ENCODE measurements at places on chromosomes 4 and X.

DNA sequence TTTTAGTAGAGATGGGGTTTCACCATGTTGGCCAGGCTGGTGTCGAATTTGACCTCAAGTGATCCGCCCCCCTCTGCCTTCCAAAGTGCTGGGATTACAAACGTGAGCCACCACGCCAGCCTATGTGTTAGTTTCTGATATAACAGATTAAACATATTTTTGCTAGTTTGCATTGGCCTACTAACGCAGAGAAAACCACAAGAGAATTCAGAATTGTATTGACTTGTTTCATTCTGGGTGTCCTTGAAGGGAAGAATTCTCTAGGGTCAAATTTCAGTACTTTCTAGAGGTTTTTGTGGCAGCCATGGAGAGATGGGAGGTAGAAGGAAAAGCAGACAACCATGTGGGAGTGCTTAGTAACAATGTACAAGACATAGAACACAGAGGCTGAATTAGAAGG is 46.1 kb upstream of the BMPR1B start:
- no peak for DNase-seq

DNA sequence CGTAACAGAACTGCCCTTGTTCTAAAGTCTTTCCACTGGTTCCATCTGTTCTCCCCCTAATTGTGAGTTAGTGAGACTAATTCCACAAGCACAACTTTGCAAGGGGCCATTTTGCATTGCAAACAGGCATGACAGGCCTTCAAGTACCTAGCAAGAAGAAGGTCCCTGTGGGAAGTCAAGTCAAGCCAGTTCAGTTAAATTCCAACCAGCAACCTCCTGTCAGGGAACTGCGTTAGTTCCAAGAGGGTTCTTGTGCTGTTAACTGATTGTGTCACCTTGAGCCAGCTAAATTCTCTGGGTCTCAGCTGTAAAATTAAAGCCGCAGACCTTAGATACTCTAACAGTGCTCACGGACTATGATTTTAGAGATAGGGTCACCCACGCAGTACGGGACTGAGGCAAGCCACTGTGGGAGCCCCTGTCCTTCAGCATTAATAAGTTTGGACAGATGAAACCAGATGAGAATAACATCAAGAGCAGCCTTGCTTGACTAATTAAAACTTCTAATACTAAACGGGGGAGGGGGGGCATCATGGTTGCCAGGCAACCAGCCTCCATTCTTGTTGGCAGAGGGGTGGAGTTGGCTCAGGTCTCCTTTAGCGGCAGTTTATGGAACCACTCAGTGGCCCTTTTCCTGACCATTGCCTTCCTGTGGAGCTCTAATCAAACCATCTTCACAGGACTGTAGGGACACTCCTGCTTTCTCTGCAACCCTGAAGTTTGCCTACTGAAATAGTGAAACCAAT is 24.1 kb upstream of the TMEM150C start:
- DNase-seq: no peak

DNA sequence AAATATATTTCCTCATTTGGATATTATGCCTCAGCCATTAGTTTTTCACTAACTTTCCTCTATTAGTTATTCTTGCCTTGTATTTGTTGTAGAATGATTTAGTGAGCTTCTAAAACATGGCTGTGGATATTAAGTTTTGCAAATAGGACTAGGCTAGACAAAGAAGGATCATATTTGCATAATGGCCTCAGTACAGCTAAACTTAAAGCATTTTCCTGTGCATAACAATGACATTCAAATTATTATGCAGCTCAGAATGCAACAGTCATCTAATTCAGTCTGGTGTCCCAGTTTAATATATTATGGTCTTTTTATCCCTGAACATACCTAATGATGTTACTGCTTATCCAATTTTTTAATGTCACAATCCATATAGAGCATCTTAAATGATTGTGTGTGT is 155.3 kb upstream of the DDIT4L start:
- no peak for DNase-seq

DNA sequence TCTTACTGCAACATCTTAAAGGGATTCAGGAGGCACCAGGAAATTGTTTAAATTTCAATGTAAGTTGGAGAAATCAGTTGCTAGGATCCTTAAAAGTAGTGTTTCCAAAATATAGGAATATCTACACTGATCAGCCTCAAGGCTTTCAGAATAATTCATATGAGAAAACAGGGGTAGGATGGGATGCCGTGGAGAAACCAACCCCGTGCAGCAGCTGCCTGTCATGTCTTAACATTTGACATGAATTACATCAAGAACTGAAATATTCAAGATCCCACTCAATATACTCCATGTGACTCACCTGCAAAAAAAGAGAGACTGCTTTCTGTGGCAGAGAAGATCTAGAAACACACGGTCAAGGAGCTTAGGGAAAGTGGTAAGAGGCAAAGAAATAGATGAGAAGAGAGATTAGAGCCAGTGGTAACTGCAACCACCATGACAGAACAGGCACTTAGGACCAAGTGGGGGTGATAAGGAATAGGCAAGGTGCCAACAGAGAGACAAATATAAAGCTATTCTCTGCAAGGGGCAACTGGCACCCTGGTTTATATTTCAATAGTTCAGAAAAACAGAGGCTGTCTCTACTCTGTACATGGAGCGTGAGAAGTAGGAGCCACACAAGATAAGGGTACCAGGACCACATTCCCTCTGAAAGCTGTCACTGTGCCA is 64.0 kb downstream of the SLC39A8 start:
- no peak for DNase-seq

DNA sequence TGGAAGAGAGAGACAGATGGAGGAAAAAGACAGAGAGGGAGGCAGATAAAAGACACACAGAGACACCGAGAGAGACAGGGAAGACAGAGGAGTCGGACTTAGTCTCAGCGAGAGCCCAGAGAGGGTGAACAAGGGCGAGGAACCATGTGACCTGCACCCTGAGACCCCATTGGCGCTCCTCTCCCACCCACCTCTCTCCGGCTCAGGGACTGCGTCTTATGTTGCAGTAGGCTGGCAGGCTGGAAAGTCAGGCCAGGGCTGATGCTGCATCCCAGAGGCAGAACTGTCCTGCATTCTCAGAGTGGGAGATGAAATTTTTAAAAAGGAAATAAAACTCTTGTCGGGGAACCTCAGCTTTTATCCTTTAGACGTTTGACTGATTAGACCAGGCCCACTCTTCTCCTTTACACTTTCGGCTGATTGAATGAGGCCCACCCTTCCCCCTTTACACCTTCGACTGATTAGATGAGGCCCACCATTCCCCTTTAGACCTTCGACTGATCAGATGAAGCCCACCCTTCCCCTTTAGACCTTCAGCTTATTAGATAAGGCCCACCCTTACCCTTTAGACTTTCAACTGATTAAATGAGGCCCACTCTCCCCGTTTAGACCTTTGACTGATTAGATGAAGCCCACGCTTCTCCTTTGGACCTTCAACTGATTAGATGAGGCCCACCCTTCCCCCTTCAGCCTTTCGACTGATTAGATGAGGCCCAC is 29.5 kb upstream of the IL3RA start:
- DNase-seq: no peak

DNA sequence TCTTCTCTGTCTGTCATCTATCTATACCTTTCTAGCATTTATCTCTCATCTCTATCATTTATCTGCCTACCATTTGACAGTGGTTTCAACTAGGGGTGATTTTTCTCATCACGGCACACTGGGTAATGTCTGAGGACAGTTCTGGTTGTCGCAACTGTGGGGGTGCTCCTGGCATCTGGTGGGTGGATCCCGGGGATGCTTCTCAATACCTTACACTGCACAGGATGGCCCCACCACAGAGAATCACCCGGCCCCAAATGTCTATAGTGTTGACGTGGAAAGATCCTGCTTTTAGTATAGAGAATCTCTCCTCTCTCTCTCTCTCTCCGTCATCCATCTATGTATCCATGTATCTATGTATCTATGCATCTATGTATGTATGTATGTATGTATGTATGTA is 7.2 kb downstream of the P2RY8 start:
- peak; percentile 34 for DNase-seq

GRCh38 chr4:9913846-9914245 is 107.5 kb downstream of the SLC2A9 start:
- no peak for DNase-seq

DNA sequence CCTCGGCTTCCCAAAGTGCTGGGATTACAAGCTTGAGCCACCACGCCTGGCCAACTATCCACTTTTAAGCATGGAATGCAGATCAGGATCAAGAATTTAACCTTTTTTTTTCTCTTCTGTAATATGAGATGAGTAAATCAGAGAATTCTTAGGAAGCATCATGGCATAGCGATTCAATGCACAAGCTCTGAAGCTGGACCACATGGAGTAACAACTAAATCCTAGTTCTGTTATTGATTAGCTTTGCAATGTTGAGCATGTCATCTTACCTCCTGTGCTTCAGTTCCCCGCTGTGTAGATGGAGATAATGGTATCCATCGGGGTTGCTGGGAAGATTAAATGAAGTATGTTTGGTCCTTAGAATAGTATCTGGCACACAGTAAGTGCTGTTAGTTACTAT is 1.9 kb upstream of the SNX25 start:
- DNase-seq: no peak

GRCh38 chrX:41723826-41724225 is at the start of gene GPR82:
Gene GPR82, plus strand, starts transcription at chrX:41724181. Its CDS starts 2,846 bp downstream, at chrX:41727027.
- DNase-seq: no peak

DNA sequence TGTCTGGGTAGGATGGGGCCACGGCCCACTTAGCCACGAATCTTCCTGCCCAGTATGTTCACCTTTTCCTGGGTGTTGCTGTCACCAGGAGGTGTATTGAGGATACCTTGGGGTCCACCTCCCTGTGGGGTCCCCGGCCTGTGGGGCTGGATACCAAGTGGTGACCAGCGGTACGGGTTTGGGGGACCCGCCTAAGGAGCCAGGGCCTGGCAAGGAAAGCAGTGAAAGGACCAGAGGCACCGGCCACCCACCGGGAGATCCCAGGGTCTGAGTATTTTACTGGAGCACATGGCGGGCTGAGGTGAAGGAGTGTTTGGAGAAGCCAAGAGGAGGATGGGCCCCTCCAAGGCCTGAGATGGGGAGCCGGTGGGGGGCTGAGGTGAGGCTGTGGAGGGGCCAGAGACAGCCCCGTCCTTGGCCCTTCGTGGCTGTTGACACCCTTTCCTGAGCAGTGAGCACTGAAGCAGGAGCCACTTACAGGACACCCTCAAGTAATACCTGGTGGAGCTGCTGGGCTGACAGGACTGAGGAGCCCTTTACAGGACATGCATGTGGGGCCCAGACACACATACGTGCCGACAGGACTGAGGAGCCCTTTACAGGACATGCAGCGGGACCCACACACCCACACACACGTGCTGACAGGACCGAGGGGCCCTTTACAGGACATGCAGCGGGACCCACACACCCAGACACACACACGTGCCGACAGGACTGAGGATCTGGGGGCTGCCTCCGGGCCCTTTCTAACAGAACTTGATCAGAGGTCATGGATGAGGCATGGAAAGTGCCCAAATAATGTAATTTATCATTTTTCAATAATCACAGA is 38.4 kb downstream of the TMEM271 start:
- DNase-seq: no peak

- DNase-seq: no peak
Measured at GRCh38 chr4:89506866-89507491, 199.4 kb upstream of the GPRIN3 start.

GRCh38 chrX:103774070-103774642 is 2.5 kb upstream of the PLP1 start:
- DNase-seq: no peak

DNA sequence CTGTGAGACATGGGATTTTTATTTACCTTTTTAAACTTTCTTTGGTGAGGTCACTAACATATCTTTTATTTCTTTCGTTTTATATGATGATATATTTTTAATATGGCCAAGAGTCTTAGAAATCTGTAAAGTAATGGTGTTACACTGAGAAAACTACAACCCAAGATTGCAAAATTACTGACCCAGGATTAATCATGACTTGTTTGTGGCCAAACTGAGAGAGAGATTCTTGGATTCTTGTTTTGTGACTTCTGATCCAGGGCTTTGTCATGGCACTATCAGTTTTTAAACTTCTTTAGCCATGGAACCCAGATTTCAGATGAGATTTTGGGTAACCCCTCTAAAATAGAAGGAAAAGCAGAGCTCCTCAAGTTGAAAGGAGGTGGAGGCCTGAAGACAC is 42.0 kb downstream of the SGMS2 start:
- DNase-seq: no peak

GRCh38 chr4:25163196-25163595 is 2.9 kb upstream of the SEPSECS start:
- no peak for DNase-seq

DNA sequence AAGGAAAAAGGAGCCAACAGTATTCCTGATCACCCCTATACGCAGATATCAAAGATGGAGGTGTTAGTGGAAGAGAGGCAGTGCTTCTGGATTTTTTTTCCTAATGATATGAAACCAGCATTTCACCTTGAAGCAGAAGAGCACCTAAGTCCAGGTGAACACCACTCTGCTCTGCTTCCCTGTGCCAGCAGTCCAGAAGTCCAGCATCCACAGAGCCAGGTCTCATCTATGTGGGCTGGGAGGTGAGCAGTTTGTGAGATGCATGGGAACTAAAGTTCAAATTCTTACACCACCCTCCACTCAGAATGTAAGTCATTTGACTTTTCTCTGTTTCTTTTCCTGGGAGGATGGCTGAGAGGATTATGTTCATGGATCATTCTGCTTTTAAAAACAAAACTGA is 202.6 kb downstream of the RELL1 start:
- DNase-seq: no peak

DNA sequence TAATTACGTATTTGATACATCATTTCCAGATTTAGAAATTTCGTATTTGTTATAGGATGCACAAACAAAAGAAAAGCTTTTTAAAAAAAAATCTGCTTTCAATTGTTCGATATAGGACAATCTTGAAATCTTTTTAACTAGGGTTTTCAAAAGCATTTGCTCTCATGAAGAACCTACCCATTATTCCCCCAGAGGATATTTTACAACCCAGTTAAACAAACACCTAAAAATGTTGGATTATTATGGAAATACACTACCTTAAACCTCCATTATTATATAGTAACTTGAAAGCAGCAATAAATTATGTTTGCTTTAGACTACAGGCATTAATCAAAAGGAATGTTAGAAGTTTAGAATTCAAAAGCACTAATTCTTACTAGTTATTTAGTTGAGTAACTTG is 110.5 kb downstream of the PTPN13 start:
- no peak for DNase-seq

DNA sequence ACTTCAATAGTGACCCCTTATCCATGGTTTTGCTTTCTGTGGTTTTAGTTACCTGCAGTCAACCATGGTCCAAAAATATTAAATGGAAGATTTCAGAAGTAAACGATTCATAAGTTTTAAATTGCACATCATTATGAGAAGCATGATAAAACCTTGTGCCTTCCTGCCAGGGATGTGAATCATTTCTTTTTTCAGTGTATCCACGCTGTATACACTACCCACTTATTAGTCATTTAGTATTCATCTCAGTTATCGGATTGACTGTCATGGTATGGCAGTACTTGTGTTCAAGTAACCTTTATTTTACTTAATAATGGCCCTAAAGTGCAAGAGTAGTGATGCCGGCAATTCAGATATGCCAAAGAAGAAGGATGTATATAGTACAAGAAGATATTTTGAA is 37.7 kb upstream of the TASL start:
- no peak for DNase-seq
